Kidney glomerular epithelial cell (primary cell): ENCODE measurements at places on chromosomes 2 and 18.

GRCh38 chr18:58249712-58250111 lies 205.7 kb downstream of the NEDD4L start:
- DNase-seq, result no peak

DNA sequence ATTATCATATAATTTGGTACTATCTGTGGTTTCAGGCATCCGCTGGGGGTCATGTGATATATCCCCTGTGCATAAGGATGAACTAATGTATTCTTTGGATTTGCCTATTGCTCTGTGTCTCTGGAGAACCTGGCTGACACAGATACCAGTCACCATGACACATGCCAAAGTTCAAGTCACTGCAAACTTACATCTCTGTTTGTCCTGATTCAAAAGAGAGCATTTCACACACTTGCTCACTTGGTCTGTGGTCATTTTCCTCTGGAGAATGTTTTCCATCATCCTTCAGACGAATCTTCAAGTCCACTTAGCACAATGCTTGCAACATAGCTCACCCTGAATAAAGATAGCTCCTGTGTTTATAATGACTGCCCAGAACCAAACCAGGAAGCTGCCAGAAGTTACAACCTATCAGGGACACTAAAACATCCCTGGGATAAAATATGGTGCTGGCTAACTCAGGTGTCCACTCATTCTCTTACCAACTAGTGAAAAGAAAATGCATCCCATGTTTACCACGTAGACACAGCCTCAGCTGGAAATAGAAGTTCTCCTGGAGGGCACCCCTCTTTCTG lies 18.1 kb downstream of the SULT1C3 start:
- no peak for DNase-seq

- no peak for DNase-seq
These were observed 68.6 kb downstream of the CAMKMT start for GRCh38 chr2:44430342-44430741.

DNA sequence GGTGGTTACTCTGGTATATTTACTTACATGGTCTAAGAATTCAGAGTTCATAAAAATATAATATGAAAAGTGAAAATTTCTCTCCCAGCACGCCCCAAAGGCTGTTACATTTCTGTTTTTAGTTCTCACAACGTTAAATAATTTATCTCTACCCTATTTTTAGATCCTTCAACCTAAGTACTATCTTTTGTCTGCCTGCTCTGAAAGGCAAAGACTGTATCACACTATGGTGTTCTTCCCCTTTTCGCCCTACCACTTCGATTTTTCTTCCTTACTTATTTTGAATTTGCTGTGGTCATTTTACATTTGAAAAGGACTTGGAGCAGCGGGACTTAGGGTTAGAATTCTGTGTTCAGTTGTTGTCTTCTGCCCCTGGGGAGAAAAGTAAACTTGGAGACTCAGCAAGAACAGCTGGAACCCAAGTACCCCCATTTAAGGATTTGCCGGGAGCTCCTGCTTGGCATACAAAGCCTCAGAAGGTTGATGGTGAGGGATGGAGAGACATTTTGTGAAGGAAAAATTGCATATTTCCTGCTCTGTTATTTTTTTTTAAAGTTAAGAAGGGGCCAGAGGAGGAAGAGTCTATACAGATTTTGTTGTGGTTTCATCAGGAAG lies 19.0 kb downstream of the ADAM23 start:
- no peak for DNase-seq

- no peak for DNase-seq
These were observed 120.4 kb upstream of the ACKR3 start for GRCh38 chr2:236449167-236449761.

GRCh38 chr18:25077944-25078723 lies 273.8 kb downstream of the ZNF521 start:
- no peak for DNase-seq
